OCI-LY7 (cell line): ENCODE measurements at places on chromosomes 3 and 15. TPM values are rescaled to one million over a fixed set of nuclear protein-coding genes. Genes with fewer than 3 reads are reported as not detected.

The MKRN3 gene
- total RNA-seq, result not detected in 2 replicates

The NAA50 gene
- 159 and 172 TPM in 2 replicates for total RNA-seq

The TNFSF10 gene
- 5.2 and 6.8 TPM in 2 replicates for total RNA-seq

The PDCD7 gene
- 42.6 and 47.3 TPM in 2 replicates for total RNA-seq

The GOLGA8N gene
- 1.4 and 2.8 TPM in 2 replicates for total RNA-seq

The TERC gene
- 10.7 and 15.9 TPM in 2 replicates for total RNA-seq

The ACKR4 gene
- total RNA-seq, result 2.5 and 3.8 TPM in 2 replicates

The ALDH1A2 gene
- total RNA-seq, result not detected in 2 replicates

The PIK3CB gene
- total RNA-seq, result 22.5 and 23.6 TPM in 2 replicates

The MITF gene
- total RNA-seq, result not detected in 2 replicates

The DGKG gene
- total RNA-seq, result 0.06 TPM in 1 of 2 replicates, not detected in the other

The RETNLB gene
- not detected in 2 replicates for total RNA-seq

The DET1 gene
- total RNA-seq, result 9.7 and 9.8 TPM in 2 replicates

The CCR4 gene
- total RNA-seq, result not detected in 2 replicates

The CHRNA5 gene
- total RNA-seq, result 8.3 and 9.1 TPM in 2 replicates

The SAMMSON gene
- total RNA-seq, result not detected in 2 replicates

The GPR62 gene
- total RNA-seq, result not detected in 2 replicates

The GPR15 gene
- 29.8 and 42.6 TPM in 2 replicates for total RNA-seq

The EPHB3 gene
- total RNA-seq, result not detected in 2 replicates
